ENCODE measurements at places on chromosomes 5 and 9.

DNA sequence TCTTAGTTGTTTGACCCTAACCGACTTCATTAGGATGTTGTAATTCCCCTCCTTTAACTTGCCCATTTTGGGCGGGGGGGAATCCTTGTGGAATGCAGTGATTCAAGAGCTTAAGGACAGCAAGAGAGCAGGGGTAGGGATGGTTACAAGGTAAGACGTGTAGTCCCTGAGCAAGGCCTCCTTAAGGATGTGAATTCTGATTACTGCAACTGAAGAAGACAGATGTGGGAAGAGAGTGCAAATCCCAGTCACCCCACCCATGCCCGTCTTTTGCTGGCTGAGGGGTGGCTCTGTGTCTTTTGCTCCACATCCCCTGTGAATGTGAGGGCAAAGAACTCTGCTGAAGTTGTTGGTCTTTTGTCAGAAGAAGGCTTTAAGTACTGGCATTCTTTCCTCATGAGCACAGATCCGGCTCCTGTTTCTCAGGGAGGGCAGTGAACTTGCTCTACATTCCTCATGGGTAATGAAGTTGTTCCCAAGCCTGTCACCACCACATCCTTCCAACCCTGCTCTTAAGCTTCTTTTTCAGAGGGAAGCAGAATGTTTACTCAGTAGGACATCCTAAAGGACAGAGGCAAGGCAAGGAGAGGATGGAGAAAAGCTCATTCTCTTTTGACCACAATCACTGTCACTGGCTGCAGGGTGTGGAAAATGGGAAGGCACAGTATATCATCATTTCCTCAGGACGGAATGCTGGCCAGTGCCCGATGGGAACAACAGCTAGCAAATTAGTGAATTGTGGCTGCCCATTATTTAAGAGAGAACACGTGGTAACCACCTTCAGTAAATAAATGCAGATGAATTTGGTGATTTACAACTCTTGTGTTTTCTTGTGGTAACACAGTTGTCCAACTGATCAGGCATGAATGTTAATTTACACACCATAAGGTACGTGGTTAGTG lies 61.5 kb downstream of the RAI14 start:
- DNase-seq: no peak

GRCh38 chr5:135437796-135438560 lies 9.2 kb downstream of the DCANP1 start:
- DNase-seq: no peak

DNA sequence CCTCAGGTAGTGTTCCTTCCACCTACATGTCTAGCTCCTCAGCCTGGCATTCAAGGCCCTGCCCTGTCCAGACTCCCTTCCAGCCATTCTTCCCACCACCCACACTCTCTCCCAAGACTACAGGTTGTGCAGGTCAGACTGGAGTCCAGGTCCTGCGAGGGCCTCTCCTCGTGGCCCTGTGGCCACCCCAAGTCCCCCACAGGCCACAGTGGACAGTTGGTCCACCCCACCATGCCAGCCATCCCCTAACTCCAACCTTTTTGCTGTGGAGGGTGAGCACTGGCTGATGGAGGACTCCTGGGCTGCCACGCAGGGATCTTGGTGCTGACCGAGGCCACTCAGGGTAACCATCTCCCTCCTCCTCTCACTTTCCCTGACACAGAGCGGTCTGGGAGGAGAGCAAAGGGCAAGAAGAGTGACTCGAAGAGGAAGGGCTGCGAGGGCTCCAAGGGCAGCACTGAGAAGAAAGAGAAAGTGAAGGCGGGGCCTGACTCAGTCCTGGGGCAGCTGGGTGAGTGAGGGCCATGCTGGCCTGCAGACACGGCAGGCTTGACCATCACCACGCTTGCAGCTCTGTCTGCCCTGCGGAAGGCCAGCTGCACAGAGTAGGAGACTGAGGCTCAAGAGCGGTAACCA lies 51.0 kb downstream of the JADE2 start:
- no peak for DNase-seq

DNA sequence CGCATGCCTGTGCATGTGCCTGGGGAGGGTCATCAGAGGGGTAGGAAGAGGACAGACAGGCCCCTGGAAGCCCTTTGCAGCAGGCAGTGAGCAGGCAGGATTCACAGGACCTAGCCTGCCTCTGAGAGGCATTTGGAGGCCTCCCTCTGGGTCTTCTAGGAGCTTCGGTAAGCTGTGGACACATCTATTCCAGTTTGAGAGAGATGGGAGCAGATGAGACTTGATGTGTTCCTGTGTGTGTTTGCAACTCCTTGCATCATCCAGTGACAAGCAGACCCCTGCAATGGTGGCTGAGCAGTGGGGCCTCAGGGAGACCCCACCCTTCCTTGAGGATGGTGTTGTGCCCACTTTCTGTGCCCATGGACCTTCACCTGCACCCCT lies 64.0 kb downstream of the GADD45G start:
- DNase-seq: no peak

DNA sequence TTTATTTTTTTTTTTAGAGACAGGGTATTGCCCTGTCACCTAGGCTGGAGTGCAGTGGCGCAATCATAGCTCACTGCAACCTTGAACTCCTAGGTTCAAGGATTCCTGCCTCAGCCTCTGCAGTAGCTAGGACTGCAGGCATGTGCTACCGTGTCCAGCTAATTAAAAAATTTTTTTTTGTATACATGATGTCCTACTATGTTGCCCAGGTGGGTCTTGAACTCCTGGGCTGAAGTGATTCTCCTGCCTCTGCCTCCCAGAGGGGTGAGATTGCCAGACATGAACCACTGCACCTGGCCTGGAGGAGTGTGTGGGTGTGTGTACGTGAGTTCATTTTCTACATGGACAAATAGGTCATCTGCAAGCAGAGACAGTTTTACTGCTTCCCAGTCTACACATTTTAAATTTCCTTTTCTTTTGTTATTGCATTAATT lies 33.8 kb downstream of the JMY start:
- DNase-seq: no peak

DNA sequence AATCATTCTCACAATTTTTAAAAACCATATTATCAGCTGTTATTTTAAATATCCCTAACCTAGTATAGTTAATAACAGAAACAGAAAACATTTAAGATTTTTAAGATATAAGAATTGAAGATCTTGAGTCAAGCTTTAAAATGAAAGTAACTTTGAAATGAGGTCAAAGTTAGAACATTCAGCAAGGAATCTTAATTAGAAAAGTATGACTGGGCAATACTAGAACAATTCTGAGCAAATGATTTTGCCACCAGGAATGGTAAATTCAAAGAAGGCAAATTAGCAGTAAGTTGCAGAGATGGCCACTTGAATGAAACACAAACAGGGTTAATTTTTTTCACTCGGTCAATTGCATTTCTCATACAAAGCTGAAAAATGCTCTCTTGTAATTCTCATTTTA lies 117.9 kb downstream of the NXNL2 start:
- DNase-seq: no peak

DNA sequence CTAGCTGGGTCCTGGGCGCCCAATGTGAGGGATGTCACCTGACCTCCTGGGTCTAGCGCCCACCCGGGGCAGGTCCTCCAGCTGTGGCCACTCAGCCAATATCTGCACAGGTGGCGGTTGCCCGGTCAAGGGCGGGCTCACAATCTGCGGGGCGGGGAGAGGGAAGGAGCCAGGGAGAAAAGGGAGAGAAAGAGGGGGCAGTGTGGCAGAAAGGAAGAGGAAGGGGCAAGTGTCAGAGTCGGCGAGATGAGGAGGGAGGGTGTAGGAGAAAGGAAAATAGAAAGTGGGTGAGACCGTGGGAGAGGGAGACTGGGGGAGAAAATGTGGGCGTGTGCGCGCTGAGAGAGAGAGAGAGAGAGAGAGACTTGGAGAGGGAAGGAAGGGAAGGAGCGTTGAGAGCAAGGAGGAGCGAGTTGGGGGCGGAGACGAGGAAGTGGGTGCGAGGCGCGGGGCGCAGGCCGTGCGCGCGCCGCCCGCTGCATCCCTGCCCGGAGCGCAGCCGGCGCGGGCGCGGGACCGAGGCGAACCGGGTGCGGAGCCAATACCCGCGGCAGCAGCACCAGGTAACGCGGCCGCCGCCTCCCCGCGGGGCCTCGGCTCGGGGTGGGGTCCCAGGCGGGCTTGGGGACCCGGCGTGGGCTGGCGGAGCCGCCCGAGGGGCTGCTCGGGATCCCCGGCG lies at the start of gene HRH2:
Gene HRH2 (plus strand): TSS at position 479 of the 679 bp plus-strand sequence. CDS start 25,163 bp downstream, outside the sequence.
- no peak for DNase-seq

DNA sequence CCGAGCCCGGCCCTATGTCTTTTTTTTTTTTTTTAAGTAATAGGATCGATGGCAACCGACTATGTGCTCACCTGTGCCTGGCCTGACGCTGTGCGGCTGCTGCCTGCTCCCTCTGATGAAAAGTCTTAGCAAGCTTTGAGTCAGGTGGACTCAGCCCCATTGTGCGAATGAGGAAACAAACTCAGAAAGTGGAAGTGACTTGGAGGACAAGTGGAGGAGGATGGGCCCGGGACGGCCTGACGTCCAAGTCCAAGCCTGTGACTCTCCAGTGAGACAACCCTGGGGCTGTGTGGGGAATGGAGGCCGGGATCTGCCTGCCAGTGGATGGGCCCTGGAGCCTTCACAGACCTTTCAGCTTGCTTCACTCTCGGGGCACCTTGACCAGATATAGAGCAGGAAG lies 57.9 kb downstream of the EXD3 start:
- no peak for DNase-seq

DNA sequence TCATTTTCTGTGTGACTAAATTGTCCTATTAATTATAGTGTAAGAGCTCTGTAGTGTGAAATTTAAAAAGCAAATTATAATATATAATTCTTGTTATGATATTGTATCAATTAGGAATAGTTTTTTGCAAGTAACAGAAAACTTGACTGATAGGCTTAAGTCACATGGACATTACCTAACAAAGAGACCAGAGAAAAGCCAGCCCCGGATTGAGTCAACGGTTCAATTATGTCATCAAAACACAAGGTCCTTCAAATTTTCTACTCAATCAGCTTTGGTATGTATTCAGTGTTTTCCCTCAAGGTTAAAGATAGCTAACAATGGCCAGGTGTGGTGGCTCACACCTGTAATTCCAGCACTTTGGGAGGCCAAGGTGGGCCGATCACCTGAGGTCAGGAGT lies 126.7 kb upstream of the PTGER4 start:
- no peak for DNase-seq

DNA sequence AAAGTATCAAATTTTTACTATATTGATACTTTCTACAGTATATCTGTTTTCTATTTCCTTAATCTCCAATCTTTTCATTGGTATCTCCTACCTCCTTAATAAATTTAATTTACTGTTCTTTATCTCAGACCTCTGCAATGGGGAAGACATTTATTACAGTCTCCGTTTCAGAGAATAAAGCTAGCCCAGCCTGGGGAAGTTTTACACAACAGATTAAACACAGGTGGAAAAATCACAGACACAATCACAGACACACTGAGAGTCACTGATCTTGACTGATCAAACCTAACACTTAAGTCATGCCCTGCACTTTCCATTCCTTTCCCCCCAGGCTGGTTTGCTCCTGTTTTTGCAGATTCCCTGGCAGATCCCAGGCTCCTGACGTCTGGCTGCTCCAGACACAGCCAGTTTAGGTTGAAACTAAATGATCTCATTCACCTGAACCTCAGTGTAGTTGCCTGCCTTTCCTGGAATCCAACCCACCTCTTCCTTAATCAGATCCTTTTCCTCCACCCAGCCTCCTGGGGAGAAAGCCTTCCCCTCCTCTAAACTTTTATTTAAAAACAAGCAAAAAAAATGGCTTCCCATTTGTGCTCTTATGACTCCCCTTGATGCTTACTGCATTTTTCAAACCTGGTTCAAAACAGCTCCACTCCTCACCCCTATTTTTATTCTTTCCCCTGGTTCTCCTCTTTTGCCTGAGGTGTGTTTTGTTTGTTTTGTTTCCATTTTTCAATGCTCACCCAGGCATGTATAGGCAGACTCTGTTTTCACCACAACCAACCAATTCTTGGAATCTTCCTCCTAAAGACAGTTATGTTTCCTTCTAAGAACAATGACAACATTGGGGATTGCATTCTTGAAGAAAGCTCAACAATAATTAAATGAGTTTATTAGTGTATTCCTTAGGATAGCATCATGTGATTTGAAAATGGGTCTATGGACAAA lies 29.5 kb upstream of the OSMR start:
- no peak for DNase-seq

- DNase-seq: no peak
Measured at GRCh38 chr5:67887748-67888161, 327.8 kb upstream of the PIK3R1 start.

GRCh38 chr9:69330580-69330979 lies 5.6 kb downstream of the ENTREP1 start:
- DNase-seq: no peak

DNA sequence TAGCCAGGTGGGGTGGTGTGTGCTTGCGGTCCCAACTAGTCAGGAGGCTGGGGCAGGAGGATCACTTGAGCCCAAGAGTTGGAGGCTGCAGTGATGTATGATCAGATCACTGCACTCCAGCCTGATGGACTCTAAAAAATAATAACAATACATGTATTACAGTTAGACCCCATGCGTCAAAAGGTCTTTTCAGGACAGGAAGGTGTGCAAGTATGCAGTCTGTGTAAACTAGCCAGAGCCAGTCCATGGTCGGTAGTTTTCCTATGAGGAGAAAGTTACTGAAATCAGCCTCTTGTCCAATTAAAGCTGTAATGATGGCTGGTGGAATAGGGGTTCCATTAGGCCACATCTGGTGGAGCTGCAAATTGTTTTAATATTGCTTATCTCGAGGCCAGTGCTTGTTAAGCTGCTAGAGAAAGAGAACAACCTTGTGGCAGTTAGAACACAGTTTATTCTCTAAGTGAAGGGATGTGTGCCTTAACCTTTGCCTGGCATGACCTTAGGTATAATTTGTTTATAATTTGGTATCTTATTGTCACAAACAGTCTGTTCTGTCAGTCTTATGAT lies 1.5 kb upstream of the STOM start:
- DNase-seq: no peak

GRCh38 chr5:59099270-59099994 lies 516.6 kb downstream of the RAB3C start:
- peak; percentile 17 for DNase-seq

DNA sequence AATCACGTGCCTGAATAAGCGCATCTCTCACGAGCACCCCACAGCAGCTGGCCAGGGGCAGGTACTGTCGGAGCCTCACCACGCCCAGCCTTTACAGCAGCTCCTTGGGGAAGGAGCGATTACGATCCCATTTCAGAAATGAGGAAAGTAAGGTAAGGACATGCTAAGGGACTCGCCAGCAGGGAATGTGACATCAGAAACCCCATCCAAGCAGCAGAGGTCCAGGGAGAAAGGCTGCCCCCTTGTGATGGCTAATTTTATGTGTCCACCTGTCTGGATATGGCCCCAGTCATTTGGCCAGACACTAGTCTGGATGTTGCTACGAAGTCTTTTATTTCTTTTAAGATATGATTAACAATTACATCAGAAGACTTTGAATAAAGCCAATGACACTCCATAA lies 77.3 kb downstream of the UBE2QL1 start:
- no peak for DNase-seq

DNA sequence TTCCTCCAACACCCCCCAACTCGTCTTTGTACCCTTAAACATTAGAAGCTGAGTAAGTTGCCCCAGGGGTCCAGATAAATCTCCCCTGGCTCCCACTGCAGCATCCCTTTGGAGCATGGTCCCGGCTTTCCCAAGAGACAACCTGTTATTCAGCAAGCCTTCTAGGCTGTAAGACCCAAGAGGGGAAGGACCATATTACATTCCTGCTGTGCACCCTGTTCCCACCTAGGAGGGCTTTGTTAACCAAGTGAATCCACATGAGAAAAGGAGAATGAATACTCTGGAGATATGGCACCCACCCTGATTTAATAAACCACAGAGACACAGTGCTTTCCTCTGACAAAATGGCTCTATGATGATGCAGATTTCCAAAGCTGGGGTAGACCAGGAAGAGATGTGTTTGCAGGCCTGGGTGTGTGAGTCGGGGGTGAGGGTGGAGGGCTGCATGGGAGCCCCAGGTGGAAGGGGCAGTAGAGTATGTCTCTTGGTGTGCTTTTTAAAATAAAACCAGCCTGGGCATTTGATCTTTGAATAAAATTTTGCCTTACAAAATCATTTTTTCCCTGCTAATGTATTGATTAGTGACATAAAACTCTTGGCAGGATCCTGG lies 325.2 kb downstream of the DRD1 start:
- no peak for DNase-seq
